ENCODE measurements at places on chromosomes 6 and 20.

- no peak for DNase-seq
Measured at GRCh38 chr20:60288945-60289344, 330.7 kb downstream of the CDH26 start.

GRCh38 chr20:40942006-40942405 lies 86.6 kb upstream of the TOP1 start:
- no peak for DNase-seq

GRCh38 chr6:34317172-34317477 lies 68.3 kb upstream of the SMIM29 start:
- no peak for DNase-seq

DNA sequence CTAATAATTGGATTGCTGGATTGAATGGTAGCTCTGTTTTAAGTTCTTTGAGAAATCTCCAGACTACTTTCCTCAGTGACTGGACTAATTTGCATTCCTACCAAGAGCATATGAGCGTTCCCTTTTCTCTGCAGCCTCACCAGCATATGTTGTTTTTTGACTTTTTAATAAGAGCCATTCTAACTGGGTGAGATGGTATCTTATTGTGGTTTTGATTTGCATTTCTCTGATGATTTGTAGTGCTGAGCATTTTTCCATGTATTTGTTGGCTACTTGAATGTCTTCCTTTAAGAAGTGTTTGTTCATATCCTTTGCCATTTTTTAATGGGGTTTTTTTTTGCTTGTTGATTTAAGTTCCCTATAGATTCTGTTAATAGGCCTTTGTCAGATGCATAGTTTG lies 94.7 kb upstream of the AHI1 start:
- no peak for DNase-seq

- DNase-seq, result no peak
Measured at GRCh38 chr6:25579902-25580495, 72.0 kb upstream of the SCGN start.

DNA sequence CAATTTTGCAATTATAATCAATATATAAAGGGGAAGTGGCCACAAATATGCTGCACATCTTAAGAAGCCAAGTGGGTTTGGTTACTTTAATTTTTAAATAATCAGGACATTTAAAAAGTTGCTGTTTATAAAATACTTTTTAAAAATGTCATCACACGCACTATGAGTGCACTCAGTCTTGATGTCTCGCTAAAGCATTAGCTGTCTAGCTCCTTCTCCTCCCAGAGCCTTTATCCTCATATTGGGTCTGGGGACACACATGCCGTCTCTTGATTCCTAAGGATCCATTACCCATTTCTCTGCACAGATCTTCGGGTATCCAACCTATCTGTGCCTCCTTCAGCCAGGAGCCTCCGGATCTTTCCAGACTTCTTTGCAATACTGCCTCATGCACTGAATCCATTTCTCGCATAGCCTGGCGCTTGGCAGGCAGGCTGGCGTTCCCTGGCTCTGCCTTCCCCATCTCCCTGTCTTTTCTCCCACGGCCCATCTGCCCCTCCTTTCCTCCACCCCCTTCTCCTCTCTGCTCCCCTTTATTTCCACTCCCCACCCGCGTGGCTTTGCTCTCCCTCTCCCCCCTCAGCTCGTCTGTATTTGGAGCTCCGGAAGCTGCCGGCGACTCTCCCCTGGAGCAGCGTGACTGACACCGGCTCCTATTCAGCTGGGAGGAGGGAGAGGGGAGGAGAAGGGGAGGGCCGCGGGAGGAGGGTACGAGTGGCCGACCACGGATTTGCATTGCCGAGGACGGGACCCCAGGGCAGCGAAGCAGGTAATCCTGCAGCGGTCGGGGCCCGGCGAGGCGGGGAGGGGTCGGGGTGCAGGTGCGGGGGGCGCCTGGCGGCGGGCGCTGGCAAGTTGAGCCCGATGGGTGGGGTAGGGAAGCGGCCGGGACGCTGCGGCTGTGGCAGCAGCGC lies at the start of gene CAP2:
Gene CAP2, plus strand, starts transcription at position 618 of the 914 bp plus-strand sequence. CDS start 27,961 bp downstream, outside the sequence.
- peak; percentile 84 for DNase-seq

DNA sequence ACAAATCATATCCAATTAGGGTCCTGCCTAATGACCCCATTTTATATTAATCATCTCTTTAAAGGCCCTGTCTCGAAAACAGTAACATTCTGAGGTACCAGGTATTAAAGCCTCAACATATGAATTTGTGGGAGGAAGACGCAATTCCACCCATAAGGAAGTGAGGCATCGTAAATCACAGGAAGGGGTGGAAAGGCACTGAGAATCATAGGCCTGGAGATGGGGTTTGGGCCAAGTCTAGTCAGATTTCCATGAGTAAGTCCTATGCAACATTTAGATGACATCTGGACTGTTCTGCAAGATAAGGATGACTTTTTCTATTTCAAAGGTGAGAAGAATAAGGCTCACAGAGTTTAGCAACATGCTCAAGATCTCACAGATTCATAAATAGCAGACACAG lies 534.0 kb downstream of the KHDRBS2 start:
- no peak for DNase-seq

DNA sequence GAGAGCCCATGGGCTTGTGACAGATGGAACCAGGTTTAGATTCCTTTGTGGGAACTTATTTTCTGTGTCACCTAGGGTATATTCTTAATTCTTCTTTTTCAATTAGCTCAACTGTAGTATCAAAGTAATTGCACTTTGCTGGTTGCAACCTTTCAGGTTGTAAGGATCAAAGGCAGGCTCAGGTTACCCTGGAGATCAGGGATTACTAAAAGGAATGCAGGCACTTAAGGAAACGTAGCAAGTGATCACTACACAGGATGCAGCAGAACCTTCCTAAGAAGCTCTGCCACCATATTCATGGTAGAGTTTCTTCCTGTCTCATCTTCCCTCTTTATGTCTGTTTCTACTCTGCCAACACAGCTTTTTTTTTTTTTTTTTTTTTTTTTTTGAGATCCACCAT lies 133.2 kb upstream of the JAG1 start:
- DNase-seq, result no peak

DNA sequence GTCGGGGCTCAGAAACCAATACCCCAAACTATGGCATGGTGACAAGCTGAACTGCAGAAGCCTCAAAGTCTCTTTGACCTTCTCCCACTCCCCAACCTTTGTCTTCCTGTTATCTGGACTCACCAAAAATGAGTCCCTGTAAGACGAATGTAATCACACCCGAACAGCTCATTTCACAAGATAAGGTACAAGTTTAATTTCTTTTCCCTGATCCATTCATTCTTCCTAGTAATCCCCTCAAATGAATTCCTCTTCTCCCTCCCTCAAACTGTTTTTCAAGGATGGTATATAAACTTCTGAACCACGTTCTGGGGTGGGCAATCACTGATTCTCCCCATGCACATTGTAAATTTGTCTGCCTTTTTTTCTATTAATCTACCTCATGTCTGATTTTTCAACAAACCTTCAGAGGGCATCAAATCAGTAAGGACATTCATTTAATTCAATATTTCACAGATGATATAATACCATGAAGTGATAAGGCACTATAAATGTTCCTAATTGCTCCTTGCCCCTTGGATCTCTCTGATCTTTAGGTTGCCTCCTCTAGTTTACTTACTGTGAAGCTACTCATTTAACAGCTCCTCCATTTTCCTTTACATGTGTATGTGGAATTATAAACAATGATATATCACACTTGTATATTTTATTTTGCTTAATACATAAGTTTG lies 77.2 kb downstream of the OR2B2 start:
- DNase-seq, result no peak

- no peak for DNase-seq
Measured at GRCh38 chr6:107105511-107106116, 9.7 kb downstream of the BEND3 start.

DNA sequence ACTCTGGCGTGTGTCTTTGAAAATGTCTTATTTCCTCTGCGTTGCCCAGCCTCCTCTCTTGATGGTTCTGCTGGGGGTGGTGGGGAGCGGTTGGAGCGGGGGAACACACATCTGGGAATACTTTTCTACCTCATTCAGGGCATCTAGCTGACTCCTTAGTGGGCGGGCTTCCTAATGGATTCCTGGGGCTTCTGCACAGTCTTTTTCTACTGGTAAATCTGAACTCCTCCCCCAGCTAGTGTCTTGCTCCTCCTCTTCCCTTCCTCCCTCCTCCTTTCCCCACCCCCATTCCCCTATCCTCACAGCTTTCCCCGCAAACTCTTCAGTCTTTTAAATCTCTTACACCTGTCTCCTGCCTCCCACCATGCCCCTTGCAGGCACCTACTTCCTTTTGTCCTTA lies 74.4 kb downstream of the PRL start:
- DNase-seq, result no peak

DNA sequence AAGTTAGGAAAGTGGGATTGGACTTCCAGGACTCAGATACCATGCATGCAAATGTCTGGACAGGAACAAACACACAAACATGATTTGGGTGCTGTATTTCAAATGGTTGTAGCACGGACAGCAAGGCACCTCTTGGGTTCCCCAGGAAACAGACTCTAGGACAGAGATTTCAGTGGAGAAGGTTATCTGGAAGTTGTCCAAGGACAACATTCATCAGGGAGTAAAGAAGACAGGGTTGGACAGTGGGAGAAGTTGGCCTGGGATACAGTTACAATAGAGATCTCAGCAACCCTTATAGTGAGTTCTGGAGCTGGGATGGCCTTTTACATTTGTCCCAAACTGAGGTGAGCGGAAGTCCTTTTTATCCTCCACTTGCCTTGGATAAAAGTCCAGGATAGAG lies 19.8 kb upstream of the TINAG start:
- no peak for DNase-seq

GRCh38 chr6:80988892-80989291 lies 763.6 kb downstream of the TENT5A start:
- no peak for DNase-seq

DNA sequence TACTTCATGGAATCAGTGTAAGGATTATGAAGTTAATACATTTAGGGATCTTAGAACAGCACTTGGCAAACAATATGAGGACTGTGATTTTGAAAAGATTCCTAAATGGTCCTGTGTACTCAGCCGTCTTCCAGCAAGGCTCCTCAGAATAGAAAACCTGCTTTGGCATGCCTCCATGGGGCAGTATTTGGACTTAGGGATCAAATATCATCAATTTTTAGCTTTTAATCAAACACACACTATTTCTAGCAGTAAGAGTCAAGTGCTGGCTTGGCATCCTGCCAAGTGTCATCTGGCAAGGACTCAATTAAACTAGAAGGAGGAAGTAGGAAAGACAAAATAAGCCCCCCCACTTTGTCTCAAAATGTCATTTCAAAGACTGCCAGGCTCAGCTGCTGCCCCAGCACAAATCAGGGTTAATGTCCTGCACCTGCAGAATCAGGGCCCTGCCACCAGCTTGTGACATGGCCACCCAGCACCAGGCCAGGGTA lies 40.8 kb downstream of the IYD start:
- DNase-seq, result no peak

DNA sequence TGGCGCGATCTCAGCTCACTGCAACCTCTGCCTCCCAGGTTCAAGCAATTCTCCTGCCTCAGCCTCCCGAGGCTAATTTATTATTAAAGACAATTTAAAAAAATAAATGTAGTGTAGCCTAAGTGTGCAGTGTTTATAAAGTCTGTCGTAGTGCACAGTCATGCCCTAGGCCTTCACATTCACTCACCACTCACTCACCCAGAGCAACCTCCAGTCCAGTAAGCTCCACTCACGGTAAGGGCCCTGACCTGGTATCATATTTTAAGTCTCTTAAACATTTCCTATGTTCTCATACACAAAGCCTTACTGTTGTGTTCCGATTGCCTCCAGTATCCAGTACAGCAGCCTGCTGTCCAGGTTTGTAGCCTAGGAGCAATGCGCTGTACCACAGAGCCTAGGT lies 168.2 kb upstream of the FOXQ1 start:
- no peak for DNase-seq

GRCh38 chr6:105596284-105596755 lies 193.4 kb upstream of the PREP start:
- DNase-seq, result no peak

- peak; percentile 10 for DNase-seq
Measured at GRCh38 chr20:57346477-57346876, 4.6 kb upstream of the RAE1 start.

GRCh38 chr6:108526739-108527174 lies 34.0 kb upstream of the FOXO3 start:
- DNase-seq, result peak; percentile 35

DNA sequence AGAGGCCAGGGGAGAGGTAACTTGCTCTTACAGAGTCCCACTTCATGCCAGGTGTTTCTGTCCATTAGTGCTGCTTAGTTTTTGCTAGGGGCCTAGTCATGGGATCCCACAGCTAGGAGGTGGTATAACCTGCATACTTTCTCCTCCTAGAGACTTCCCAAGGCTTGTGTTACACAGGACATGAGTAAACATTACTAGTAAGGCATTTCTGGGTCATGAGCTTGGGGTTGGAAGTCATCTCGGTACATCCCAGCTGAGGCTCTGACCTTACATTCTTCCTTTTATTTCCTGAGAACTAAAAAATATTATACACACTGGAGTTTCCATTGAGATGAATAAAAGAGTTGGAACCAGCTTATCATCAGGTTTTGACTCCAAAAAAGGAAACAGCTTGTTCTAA lies 20.9 kb upstream of the PNPLA1 start:
- DNase-seq, result no peak

DNA sequence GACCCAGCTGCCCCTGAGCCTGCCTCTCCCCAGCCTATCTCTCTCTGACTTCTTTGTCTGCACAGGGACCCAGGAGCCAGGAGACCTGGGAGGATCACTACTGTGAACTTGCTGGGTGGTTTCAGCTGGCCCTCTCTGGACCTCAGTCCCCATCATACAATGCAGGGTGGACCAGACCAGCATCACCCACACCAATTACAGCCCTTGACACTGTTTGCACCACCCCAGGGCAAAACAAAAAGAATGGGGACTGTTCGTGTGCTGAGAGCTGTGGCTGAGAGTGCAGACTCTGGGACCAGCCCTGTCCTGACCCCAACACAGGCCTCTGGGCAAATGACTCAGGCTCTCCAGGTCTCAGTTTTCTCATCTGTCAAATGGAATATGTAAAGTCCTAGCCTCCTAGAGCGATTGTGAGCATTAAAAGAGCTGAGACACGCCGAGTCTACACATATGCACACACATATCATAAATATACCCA lies 25.4 kb downstream of the PTGIS start:
- DNase-seq, result no peak

GRCh38 chr20:3553663-3554062 lies 82.8 kb downstream of the ATRN start:
- no peak for DNase-seq

- no peak for DNase-seq
Measured at GRCh38 chr6:136403110-136403980, 113.7 kb upstream of the BCLAF1 start.

DNA sequence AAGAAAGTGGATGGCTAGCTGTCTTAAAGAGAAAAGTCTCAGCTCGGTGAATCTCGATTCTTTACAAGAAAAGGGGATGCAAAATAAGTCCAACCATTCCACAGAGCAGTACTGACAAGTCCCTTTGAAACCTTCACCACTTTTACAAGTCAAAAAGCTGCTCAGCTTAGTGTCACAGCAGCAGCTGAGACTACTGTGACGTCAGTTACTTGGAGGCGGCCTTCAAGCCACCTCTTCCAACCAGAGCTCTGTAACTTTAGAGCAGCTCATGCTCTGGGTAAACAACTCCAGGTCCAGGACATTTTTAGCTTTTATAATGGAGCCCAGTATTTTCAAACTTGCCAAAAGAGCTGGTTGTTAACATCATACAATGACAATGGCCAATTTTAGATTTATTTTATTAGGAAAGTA lies at the start of gene KIAA0408:
Gene KIAA0408, minus strand, starts transcription at position 159 of the 411 bp plus-strand sequence. CDS start 5,408 bp downstream, outside the sequence.
- no peak for DNase-seq

GRCh38 chr20:58033026-58033536 lies 195.4 kb downstream of the ANKRD60 start:
- DNase-seq, result no peak
